Cortex of kidney (tissue), 1 donor: ENCODE measurements at places on chromosomes 1 and 21.

GRCh38 chr1:158149577-158150269, 31.0 kb upstream of the CD1D start:
- DNase-seq: no peak

DNA sequence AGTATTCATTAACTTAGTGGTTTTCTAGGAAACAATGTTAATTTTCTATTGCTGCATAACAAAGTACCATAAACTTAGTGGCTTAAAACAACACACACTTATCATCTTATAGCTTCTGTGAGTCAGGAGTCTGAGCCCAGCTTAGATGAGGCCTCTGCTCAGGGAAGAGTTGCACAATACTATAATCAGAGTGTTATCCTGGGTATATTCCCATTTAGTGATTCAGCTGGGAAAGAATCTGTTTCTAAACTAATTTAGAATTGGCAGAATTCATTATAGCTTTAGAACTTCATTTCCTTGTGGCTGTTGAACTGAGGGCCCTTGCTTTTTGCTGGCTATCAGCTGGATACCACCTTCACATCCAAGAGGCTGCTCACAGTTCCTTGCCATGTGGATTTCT, 515.5 kb downstream of the BRINP3 start:
- DNase-seq: no peak

DNA sequence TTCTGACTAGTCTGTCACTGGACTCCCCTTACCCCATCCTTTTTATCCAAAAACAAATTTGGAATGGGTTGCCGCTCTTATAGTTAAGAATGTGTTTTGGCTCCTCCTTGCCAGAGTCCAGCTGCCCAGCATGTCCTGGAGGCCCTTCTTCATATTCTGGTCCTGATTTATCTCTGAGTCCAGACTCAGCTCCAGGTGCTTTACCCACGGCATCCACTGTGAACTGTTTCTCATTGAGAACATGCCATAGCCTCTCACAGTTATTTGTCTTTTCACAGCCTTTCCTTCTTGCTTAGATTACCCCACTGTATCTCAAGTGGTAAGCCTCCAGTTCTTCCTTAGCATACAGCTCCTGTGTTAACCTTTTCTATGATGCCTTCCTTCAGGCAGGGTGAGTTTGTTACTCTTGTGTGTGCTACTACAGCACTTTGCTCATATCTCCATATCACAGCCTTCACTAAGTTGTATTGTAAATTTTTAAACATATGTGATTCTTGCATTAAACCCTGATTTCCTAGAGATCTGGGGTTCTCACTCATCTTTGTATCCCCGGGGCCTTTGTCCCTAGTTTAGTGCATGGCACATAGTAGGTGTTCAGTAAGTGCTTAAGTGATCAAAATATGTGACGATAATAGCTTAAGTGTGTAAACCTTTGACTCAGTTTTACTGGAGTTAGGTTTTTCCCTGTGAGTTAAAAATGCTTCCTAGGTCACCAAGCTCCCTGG, 116.0 kb downstream of the OSBPL9 start:
- no peak for DNase-seq

- no peak for DNase-seq
Measured at GRCh38 chr1:81998165-81998564, 197.4 kb downstream of the ADGRL2 start.

DNA sequence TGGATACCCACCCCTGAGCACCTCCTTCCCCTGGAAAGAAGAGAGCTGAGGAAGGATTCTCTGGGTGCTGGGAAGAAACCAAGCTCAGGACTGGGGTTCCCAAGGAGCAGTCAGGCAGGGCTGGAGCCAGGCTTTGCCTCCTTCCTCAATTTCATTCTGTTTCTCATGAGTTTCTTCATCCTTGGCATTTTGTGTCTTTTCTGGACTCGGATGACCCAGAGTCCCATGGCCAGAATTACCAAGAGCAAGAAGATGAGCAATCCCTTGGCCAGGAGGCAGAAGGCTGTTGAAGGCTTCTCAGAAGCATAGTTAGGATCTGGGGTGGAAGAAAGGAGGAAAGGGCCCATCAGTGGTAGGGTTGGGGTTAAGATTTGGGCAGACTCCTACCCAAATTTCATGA, 2.5 kb downstream of the SLAMF9 start:
- no peak for DNase-seq

DNA sequence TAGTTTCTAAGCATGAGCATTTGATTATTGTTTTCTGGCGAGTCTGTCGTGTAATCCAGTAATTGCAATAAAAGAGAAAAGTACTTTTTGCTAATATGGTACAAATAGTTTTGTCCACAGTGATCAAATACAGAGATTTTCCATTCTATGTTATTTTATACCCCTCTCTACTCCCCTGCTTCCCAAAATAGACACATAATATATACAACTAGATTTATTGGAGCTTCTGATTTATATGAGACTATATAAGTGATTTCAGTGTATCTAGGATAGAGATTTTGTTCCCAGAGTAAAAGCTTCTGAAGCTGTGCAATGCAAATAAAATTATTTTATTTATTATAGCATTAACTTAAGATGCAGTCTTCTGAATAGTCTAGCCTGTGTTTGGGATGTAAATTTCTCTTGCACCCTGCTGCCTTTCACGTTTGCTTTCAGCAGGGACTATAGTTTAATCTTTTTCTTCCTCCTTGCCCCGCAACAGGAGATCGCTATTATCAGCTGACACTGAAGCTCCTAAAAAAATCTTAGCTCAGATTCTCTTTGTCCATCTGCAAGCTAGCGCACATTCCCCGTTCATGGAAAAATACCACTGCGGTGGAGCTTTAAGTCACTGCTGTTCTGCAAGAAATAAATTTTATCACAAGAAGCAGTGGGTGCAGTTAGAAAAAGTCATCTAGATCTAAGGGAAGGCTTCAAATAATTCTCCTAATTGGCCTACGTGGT, 273.3 kb downstream of the DISC1 start:
- DNase-seq: no peak
